ENCODE measurements at places on chromosomes 5 and 9.

GRCh38 chr5:151156507-151157420 is 815 bp downstream of the ANXA6 start:
- DNase-seq: no peak

DNA sequence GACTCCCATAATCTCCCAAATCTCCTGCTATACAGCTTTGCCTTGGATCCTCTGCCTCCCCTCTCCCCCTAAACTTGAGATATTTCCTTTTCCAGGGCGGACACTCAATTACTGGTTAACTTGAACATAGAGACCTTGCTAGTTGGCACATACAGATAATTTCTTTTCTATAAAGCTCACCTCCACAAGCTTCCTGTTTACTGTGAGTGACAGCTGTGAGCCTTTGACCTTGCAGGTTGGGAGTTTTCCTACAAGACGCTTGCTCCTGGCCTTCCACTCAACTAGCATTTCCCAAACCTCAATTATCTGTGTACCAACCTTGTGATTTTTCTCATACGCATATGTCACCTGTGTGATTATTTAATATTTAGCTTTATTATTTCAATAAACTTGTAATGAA is 114.5 kb downstream of the GNA14 start:
- no peak for DNase-seq

GRCh38 chr5:37957218-37957617 is 117.4 kb upstream of the GDNF start:
- DNase-seq: no peak

DNA sequence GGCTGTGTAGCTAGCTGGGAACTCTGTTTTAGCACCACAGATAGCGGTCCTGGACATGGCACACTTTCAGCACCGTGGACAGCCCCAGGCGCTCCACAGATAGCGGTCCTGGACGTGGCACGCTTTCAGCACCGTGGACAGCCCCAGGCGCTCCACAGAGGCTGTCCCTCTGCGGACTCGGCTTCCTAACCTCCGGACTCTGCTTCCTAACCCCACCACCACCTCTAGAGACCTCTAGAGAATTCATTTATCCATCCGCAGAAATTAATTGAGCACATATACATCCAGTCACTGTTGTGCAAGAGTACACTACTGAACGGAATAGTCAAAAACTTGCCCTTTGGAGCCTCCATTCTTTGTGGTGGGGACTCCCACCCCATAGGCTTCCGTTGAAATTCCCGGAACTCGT is 27.4 kb downstream of the UNC5A start:
- peak; percentile 42 for DNase-seq

All from amygdala (tissue), 56 donors.